ENCODE measurements at places on chromosomes 2 and 18. TPM values are rescaled to one million over a fixed set of nuclear protein-coding genes. Genes with fewer than 3 reads are reported as not detected.

PPP4R1 gene
- total RNA-seq: 98.1 TPM

ITPRIPL1 gene
- total RNA-seq: 2.0 TPM

MROH2A gene
- total RNA-seq: not detected

FBXO36 gene
- total RNA-seq: 1.9 TPM

SCN1A gene
- not detected for total RNA-seq

ZNF396 gene
- 0.53 TPM for total RNA-seq

RAB6C gene
- total RNA-seq: not detected

LONRF2 gene
- 0.19 TPM for total RNA-seq

GPR39 gene
- total RNA-seq: 0.29 TPM

RAD51AP2 gene
- not detected for total RNA-seq

DYSF gene
- 300 TPM for total RNA-seq

ACVR1C gene
- 0.06 TPM for total RNA-seq
